ENCODE measurements at places on chromosomes 7 and 10.
A peak's percentile ranks its signal among the peaks of the same experiment; 100 is the strongest.

- no peak for DNase-seq
Measured at GRCh38 chr10:7263616-7264015, 147.2 kb downstream of the SFMBT2 start.

DNA sequence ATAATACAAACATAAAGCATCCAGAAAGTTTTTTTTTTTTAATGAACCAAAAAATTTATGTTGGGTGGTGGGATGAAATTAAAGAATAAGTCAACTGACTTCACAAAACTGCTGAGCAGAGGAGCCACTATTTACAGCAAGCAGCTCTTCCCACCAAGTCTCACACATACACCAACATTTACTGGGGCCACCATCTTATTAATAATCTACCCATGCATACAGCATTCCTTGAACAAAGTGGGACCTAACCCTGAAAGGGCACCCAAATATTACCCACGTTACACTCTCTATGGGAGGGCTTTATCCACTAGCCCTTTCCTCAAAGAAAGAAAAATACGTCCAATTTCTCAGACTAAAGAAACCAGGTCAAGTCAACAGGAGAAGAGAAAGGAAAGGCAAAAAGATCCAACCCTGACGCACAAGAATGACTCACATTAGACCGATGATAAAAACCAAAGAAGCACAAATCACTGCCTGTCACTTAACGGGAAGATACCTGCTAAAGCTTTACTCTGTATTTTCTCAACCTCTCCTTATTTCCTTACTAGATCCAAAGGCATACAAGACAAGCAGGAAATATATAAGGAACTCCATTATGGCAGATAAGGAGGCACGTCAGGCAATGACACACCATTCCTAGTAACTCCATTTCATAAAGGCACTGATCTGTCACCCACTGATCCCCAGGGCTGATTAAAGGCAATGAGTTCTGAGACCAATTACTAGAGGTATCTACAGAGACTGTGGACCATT, 141.8 kb upstream of the ASAH2 start:
- DNase-seq: no peak

DNA sequence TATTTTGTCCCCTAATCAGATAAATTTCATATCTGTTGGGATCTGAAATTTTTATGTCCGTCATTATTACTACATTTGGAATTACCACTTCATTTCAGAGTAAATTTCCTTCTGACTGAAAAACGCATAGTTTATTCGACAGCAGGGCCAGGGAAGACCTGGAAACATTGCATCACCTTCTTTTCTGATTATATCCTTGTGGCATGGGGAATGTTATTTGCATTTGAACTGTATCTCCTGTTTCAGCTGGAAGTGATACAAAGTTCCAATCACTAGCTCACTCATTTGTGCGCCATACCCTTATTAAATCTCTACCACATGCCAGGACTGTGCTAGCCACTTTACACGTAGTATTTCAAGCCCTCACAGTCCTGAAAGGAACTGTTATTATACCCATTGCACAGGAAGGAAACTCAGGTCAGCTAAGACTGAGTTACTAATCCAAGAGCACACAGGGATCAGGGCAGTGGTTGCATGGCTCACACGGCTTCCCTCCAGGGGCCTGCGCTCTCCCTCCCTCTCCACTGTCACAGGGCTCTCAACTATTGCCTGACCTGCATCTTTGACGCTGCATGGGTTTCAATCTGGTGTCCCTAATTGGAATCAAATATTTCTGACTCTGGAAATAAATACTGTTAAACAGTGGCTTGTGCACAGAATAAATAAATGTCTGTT, 84.4 kb upstream of the NANOS1 start:
- DNase-seq: no peak

DNA sequence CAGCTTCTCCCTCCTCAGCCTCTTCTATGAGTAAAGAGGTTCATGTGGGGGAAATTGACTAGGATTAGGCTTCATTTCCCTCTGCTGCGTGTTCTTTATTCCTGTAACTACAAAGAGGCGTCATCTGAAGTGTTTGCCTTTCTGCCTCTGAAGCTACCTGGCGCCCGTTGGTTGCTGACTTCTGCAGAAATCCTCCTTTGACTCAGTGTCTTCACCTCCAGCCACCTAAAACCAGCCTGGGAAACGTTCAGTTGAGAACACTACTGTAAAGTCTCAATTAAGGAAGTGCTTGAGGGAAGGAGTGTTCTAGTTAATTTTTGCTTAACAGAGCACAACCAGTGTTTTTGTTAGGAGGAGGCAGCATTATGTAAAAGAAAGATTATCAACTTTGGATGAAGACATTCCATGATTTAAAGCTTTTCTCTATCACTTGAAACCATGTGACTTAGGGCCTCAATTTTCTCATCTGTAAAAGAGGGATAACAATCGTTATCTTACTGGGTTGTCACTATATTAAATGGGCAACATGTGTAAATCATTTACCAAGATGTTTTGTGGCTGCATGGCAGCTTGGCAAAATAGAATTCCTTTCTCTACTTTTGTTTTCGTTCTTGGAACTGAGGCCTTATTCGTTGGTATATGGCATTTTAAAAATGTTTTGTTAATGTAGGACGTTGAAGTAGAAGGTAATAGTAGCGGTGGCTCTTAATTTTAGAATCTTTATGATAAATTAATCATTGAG, 642.9 kb downstream of the SDK1 start:
- DNase-seq: no peak

DNA sequence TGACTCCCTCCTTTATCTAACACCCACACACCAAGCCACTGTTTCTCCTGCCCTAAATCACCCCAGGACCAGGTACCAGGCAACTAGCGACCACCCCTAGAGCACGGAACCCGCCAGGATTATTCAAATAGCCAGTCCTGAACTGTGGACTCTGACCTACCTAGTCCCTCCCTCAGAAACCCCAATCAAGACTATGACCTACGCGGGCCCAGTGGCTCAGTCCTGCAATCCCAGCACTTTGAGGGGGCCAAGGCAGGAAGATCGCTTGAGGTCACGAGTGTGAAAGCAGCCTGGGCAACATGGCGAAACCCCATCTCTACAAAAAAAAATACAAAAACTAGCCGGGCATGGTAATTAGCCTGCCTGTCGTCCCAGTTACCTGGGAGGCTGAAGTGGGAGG, 232.8 kb upstream of the FOXK1 start:
- no peak for DNase-seq

DNA sequence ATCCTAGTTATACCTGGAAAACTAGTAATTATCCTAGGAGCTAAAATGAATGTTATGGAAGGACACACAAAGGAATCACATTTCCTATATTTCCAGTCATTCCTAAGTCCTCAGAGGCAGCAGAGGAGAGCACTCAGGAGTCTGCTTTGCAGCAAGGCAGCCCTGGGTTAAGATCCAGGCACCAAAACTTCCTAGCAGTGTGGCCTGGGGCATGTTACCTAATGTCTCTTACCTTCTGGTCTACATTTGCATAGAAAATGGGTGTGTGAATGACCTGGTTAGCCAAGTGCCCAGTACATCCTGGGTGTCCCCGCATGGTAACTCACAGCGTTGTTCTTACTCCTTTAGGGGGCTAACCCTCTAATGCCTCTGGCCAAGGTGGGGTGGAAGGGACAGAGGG, 135.9 kb downstream of the TAX1BP1 start:
- no peak for DNase-seq

DNA sequence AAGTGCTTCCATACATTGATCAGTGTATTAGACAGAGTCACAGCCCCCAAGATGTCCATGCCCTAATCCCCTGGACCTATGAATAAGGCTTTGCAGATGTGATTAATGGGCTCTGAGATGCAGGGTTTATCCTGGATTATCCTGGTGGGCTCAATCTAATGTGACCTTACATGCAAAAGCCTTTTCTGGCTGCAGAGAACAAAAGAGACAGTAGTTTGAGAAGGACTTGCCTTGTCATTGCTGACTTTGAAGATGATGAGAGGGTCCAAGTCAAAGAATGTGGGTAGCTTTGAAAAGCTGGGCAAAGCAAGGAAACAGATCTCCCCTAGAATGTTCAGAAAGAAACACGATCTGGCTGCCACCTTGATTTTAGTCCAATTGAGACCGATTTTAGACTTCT, 238.7 kb downstream of the CCSER2 start:
- no peak for DNase-seq

- no peak for DNase-seq
Measured at GRCh38 chr10:3961082-3961481, 176.1 kb upstream of the KLF6 start.

DNA sequence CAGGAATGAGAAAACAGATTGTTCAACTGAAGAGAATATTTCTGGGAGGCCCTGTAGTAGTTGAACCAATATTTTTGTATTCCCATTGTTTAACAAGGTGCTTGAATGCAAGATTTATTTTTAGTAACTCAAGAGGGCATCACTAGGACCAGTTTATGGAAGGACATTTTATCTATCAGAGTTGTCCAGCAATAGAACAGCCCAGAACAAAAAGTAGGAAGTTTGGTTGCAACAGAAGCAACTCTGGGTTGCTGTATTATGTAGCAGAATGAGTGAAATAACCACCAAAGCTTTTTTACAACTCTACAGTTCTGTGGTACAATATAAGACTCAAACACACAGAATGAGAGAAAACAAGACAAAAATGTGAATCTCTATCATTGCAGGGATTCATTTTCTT, 34.7 kb downstream of the CPED1 start:
- DNase-seq: no peak

DNA sequence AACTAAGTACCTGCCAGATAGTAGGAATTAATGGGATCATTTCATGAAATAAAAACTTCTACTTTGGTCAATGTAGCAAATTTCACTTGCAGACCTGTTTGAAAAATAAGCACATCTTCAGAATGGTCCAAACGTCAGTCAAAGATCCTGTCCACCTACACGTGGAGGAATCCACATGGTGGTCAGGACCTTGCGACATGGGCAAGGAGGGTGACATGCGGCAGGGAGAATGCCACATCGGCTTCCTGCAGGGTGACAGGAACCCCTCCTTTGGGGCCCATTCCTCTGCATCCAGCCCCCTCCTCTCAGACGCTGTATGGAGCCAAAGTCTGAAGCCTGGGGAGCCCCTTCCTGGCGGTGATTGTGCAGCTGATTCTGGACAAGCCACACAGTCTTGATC, 95.5 kb upstream of the MGMT start:
- no peak for DNase-seq

GRCh38 chr10:96229568-96230030, 41.8 kb downstream of the BLNK start:
- DNase-seq: peak; percentile 1

DNA sequence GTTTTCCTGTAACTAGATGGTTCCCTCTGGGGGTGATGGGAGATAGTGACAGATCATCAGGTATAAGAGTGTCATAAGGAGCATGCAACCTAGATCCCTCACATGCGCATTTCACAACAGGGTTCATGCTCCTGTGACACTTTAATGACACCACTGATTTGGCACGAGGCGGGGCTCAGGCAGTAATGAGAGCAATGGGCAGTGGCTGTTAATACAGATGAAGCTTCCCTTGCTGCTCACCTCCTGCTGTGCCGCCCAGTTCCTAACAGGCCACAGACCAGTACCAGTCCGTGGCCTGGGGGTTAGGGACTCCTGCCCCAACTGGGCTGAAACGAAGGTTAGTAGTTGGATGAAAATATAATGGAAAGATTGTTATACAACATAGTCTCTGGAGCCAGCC, 201.6 kb upstream of the LRRN3 start:
- DNase-seq: no peak

DNA sequence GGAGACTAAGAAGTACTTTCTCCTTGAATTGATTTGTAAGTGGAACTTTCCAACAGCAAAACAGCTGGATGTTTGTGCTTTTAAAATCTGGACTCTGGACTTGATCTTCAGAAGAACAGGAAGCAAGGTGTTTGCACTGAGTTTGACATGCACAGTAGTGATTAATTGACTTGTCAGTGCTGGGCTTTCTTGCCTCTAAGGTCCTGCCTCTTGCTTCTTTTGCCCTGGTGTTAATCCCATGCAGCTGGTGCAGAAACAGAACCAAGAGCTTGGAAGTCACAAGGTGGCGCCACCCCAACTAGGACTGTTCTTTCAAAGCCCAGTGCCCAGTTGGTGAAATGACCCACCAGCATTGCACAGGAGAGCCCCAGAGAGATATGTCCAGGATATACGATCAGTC, 66.8 kb upstream of the SEPHS1 start:
- no peak for DNase-seq

DNA sequence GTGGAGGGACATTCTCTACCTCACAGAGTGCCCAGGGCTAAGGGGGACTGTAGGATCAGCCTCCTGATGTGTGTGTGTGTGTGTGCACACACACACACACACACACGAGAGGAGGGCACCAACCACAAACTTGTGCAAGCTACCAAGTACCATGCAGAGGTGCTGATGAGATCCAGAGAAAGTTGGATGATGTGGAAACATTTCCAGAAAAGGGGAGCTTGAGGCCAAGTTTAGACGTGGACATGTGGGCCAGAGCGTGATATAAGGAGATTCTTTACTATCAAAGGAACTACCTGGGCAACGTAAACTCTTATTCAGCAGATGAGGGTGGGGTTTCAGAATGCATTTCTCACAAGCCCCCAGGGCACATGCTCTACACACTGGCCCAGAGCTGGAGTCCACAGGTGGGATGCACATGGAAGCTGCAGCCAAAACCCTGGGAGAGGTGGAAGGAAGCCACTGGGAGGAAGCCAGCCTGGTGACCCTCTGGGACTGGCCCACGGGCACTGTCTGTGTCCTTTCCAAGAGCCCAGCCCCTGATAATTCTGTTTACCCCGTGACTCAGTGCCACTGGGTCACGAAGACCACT, 53.5 kb downstream of the DLG5 start:
- no peak for DNase-seq

- DNase-seq: no peak
Measured at GRCh38 chr7:143049362-143049761, 2.8 kb upstream of the OR6V1 start.

- DNase-seq: no peak
Measured at GRCh38 chr10:31477584-31477983, 158.6 kb downstream of the ZEB1 start.

- no peak for DNase-seq
Measured at GRCh38 chr7:129958643-129959470, 6.1 kb upstream of the UBE2H start.

DNA sequence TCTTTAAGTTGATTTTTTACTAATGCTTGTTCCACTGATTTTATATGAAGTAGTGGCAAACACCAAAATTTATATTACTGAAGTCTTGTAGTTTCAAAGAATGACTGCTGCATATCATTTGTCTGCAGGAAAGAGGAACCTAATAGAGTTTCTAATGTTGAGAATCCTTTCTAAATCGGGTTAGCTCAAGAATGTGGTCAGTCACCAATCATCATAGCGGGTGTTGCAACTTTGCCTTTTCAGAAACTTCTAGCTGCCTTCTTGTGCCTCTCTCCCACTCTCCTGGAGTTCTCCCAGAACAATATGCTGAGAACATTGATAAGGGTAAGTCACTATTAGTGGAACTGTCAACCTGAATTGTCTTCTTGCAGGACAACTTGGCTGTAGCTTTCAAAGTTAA, 524.8 kb upstream of the SORCS1 start:
- no peak for DNase-seq

- peak; percentile 64 for DNase-seq
Measured at GRCh38 chr7:23246555-23246954, at the start of gene GPNMB. Gene GPNMB, plus strand, starts transcription at chr7:23246775. Its CDS starts 83 bp downstream, at chr7:23246858.

DNA sequence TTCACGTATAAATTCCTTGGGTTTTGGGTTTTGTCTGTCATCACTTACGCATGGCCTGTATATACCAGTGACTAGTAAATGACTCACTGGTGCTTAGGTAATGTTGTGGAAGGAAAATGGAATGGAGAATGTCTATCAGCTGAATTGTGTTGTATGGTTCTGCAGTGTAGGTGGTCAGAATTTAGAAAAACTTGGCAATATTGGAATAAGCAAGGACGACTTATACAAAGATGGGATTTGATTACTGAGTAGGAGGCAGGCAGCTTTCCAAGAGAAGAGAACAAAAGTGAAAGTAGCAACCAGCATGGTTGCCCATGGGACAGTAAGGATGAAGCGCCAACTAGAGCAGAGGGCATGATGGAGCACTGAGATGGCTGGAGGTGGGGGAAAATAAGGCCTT, 168.6 kb upstream of the CSTF2T start:
- no peak for DNase-seq

All from smooth muscle cell of the brain vasculature (primary cell).